ENCODE measurements at places on chromosomes 5 and 9. TPM values are rescaled to one million over a fixed set of nuclear protein-coding genes. Genes with fewer than 3 reads are reported as not detected.

GRCh38 chr5:180291943-180292831, at the start of gene MAPK9:
Gene MAPK9 (minus strand): TSS chr5:180292083. CDS start chr5:180280561, 11,522 bp downstream.
- DNase-seq = peak; percentile 85

GRCh38 chr9:132984202-132985070, 5.9 kb downstream of the GFI1B start:
- DNase-seq = no peak

GRCh38 chr9:6268826-6269397, 53.3 kb downstream of the IL33 start:
- no peak for DNase-seq

DNA sequence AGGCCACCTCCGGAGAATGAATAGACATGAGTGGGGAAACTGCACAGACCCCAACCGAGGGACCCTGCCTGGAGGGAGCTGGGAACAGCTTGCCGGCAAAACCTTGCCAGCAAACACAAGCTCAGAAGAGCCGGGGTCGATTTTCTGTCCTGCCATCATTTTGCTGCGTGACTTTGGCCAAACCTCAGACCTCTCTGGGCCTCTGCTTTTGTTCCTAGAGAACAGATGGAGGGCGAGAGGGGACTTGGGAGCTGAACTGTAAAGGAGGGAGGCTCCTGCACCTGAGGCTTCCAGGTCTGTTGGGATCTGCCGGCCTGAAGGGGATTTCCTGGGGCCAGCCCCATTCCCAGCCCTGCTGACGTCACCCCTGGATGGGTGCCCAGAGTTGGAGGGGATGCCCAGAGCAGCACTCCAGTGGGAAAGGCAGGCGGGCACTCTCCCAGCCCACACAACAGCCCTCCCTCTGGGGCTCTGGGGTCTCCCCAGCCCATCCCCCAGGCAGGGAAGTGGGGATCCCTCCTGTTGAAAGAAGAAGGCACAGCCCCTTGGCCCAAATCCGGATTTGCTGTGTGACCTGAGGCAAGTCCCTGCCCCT, 40.4 kb upstream of the SYNPO start:
- DNase-seq = no peak

DNA sequence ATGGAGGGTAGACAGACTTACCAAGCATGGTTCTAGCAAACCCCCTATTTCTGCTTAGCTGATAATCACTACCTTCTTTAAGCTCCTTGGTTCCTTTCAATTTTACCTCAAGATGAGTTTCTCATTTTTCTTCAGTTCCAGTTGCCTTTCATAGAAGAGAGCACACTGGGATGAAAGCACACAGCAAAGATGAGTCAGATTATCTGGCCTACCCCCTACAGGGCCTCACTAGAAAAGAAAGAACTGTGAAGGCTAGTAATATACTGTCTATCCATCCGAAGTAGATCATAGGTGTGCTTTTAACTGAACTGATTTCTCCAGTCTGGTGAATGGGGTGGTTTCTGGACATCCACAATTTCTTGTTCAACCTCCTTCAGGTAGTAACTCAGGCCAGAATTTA, 122.5 kb downstream of the TRPM3 start:
- DNase-seq = no peak

GLDC gene
- not detected for polyA plus RNA-seq

SLIT3 gene
- polyA plus RNA-seq = not detected

HAND1 gene
- polyA plus RNA-seq = not detected
